ENCODE measurements at places on chromosomes 5 and 9.

- DNase-seq: no peak
Measured at GRCh38 chr9:33162721-33163311, 4.3 kb downstream of the B4GALT1 start.

DNA sequence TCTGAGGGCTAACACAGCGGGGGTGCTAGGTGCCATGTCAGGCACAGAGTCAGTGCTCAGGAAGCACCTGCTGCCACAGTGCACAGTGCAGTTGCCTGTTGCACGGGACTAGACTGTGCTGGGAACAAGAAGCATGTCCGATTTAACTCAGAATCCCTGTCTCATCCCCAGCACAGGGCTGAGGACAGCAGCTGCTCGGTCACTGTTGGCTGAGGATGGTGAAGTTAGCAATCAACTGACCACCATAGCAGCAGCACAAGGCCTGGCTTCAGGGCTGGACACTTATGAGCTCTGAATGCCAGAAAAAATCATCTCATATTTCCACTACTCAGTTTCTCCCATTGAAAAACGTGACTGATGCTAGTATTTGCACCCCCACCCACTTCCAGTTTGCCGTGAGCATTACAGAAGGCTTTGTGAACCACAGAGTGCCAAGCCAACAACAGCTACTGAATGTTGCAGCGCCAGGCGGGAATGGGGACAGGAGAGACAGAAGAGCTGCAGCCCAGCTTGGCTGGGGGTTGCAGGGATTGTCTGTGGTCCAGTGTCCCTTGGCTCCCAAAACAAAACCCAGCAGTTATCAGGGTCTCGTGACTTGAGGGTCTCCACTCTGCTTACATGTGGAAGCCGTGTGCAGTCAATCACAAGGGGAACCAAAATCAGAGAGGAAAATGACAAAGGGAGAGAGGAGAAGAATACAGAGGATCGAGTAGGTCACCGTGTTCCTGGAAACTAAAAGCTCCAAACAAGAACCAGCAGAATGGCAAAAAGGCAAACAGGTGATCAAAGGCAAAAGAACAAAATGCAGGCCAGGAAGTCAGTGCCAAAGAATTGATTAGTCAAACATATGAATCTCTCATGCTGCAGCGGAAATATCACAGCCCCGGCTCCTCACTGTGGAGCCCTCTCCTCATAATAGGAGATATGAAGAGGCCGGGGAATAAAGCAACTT is 155.6 kb downstream of the CRB2 start:
- no peak for DNase-seq

DNA sequence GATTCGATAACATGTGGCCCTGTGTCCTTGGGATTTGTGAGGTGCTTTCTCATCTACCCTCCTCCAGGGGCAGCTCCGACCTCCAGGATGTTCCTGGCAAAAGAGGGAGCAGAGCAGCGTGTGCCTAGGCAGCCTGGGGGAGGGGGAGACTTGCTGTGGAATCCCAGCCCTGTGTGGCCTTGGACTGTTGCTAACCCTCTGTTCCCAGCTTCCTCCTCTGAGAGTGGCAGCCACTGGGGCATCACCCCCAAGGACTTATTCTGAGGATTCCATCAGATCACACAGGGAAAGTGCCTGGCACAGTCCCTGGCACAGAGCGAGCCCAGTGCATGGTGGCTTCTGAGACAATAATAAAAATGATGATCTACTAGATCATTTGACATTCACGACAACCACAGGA is 265.1 kb upstream of the MVB12B start:
- no peak for DNase-seq

DNA sequence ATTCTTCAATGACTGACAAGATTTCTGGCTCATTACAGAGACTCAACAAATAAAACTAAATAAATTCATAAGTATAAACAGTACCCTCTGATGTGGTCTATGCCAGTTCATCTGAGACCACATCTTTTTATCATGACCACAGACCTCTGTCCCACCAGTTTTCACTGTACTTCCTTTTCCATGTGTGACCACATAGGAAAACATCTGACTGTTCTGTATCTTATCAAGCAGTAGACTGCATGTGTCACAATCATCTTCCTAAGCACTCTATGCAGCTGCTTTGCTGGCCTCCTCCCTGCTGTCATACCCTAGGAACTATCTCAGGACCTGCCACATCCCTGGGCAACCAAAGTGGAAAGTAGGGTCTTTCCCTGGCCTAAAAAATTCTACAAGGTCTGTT is 205.0 kb upstream of the ZNF462 start:
- no peak for DNase-seq

DNA sequence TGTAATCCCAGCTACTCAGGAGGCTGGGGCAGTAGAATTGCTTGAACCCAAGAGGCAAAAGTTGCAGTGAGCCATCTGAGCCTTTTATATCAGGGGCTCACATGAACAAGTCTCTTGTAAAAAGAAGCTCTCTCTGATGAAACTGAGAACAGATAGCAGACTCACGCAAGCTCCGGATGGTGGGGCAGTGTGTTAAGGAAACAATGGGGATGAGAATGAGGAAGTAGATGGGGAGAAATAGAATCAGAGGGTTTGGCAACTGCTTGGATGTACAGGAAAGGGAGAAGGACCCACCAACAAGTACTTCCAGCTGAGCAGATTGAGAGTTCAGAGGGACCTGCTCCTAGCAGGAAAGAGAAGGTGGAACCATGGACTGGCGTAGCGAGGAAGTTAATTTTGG is 18.6 kb downstream of the TMEM252 start:
- no peak for DNase-seq

DNA sequence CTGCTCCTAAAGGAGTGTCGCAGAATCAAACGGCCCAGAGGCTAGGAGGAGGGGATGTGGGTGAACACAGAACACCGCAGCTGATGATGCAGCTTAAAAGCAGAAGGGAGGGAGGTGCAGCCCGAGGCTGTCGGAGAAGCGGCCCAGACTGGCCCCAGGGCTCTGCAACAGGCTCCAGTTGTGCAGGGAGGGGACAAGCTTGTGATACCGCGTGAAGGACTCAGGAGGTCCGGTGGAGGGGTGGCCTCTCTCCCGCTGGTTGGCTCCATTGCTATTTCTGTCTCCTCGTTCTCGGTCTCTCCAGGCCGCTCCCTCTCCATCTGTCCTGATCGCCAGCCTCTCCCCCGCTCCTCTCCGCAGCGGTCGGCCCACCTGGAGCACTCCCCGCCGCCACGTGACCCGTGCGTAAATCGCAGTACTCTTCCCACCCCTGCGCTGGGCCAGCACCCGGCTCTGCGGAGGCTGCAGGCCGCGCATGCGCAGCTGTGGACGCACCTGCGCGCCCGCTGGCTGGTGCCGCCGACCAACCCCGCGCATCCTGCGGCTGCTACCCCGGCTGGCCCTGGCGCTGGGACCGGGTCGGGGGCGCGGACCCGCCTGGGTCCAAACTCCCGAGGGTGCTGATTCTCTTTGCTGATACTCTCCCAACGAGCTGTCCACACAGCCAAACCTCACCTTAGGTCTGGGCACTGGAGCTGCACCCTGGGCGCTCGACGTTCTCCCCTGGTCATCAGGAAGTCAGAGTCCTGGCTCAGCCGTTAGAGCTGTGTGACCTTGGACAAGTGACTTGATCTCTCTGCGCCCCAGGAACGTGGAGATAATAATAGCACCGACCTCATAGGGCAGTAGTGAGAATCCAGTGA is 3.7 kb upstream of the STXBP1 start:
- peak; percentile 91 for DNase-seq

GRCh38 chr5:137582218-137582617 is 83.1 kb upstream of the SPOCK1 start:
- no peak for DNase-seq

DNA sequence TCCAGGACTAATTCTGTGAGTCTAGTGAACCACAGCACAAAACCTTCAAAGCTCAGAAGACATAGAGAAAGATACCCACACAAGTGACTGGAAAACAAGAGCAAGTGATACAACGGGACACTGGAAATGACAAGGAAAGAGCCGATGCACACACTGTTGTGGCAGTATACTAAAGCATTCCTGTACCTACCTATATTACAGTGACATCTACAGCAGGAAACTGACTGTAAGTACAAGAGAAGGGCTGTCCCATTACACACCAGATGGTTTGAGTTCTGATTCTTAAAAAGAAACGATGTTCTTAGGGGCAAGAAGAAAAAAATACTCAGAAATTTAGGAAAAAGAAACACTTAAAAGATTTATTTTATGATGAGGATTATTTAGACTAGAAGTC is 18.5 kb downstream of the TMEM245 start:
- no peak for DNase-seq

DNA sequence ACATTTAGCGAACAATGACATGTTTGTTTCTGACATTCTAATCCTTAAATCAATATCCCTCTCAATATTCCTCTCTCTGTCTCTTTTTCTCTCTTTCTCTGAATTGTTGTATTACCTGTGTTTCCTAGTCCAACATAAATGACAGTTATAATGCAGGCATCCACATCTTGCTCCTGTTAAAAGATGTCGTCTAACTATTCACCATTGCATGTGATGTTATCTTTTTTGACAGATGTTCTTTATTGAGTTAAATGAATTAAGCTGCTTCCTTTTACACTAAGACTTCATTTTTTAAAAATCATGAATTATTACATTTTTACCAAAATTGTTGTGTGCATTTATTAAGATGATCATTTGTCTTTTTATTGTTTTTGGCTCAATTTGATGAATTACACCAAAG is 527.5 kb downstream of the PRR16 start:
- no peak for DNase-seq

- DNase-seq: no peak
Measured at GRCh38 chr9:14198841-14199455, 115.0 kb downstream of the NFIB start.

- DNase-seq: no peak
Measured at GRCh38 chr9:123940721-123941523, 11.0 kb upstream of the DENND1A start.

DNA sequence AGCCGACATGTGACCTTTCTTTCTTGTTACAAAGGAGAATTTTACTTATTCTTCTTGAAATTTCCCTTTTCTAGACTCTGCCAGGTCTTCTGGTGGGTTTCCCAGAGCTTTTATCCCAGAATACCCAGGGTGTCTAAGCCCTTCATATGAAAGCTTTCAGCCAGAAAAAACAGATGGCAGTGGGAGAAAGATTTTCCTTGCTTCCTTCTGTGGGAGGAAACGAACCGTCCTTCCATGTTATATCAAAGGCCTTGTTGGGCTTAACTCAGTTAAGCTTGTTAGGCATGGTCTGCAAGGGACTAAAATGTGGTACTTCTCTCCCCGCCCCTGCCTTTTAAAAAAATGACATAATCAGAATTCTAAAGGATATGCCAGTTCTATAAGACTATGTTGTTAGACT is 47.5 kb downstream of the SPATA31D1 start:
- no peak for DNase-seq

DNA sequence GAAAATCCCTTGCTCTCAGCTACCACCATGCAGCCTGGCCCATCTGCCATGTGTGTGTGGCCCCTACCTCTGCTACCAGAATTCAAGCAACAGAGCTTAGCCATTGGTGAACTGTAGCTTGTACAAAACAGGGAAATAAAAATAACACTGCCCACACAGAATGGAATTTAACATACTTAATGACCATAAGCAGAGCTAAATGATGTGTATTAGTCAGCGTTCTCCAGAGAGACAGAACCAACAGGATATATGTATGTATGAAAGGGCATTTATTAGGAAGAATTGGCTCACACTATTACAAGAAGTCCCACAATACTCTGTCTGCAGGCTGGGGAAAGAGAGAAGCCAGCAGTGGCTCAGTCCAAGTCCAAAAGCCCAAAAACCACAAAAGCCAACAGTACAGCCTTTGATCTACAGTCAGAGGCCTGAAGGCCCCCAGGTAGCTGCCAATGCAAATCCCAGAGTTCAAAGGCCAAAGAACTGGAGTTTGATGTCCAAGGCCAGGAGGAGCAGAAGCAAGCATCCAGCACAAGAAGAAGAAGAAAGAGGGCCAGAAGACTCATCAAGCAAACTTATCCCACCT is 318.8 kb downstream of the DNAH5 start:
- DNase-seq: no peak

- no peak for DNase-seq
Measured at GRCh38 chr5:1638658-1639400, 115.1 kb upstream of the LPCAT1 start.

- no peak for DNase-seq
Measured at GRCh38 chr5:111863801-111864200, 106.8 kb upstream of the NREP start.

- DNase-seq: peak; percentile 29
Measured at GRCh38 chr9:128150594-128151308, 1.5 kb downstream of the LCN2 start.

DNA sequence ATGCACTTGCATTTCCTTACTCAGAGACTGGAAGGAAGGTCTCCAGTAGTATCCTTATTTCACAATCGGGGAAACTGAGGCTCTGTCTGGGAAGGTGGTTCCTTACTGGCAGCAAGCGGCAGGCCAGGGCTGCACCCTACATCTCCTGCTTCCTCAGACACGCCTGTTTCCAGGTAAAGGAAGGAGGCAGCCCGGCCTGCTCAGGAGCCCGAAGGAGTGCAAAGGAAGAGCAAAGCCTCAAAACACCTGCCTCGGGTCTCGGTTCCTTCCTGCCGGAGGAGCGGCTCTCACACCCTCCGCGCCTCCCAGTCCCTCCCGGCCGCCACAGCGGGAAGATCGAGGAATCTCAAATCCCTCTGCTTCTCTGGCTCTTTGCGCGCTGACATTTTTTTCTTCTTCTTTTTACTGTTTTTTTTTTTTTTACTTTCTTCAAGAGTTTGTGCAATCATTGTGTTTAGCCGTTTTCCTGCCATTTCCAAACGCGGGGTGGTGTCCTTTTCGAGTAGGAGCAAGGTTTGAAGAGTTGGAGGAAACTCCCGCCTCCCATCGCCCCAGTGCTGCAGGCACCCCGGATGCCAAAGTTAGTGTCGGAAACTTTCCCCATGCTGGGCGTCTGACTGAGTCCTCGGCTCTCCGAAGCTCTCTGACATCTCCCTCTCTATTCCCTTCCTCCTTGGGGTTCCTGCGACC is 1.0 kb downstream of the GGTA1 start:
- no peak for DNase-seq

DNA sequence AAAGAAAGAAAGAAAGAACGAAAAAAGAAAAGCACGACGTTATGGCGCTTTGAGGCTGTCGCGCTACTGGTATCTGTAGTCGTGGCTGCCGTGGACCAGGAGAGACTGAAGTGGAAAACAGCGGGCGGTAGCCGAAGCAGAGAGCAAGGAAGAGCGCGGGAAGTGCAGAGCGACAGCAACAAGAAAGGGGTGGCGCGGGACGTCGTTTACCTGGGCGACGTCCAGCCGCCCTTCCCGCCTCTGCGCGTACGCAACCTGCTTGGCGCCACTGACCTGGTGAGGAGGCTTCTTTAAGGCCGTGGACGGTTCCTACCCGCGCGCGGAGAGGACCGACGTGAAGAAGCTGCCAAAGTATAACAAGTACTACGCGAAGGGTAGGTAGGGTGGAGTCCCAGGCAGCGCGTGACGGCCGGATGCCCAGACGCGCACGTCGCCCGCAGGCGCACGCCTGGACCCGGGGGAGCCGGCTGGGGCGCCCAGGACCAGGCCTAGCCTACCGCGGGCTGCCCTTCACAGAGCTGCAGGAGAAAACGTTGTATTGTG is 15.4 kb downstream of the CCL28 start:
- no peak for DNase-seq

- DNase-seq: no peak
Measured at GRCh38 chr9:129595903-129596540, 24.9 kb downstream of the C9orf50 start.

GRCh38 chr9:29968831-29969230 is 2395.6 kb upstream of the C9orf72 start:
- DNase-seq: no peak
